Mammary epithelial cell (primary cell): ENCODE measurements at places on chromosomes 4 and X. TPM values are rescaled to one million over a fixed set of nuclear protein-coding genes. Genes with fewer than 3 reads are reported as not detected.
A peak's percentile ranks its signal among the peaks of the same experiment; 100 is the strongest.

GRCh38 chrX:134764202-134764785 lies 106.0 kb upstream of the PLAC1 start:
- DNase-seq, result peak; percentile 30

MAGEA10 gene
- not detected for polyA plus RNA-seq

VEGFC gene
- polyA plus RNA-seq, result 26.4 TPM

DNA sequence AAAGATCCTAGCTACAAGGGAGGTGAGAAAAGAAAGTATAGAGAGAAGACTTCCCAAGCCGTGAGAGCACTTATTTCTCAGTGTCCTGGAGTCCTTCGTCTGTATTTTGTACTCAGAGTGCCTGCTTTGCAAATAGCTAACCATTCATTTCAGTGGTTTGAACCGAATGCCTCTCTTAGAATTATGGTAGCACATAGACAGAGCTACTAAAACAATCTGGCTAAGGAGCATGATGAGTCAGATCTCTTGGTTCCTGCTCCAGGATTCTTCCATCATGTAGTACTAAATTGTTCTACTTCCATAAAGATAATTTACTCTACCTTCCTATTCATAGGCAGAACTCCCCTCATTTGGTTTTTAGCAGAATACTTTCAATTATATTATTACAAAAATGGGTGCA lies 946.6 kb downstream of the STIM2 start:
- no peak for DNase-seq

GRCh38 chrX:77493677-77494553 lies 46.7 kb downstream of the FGF16 start:
- peak; percentile 23 for DNase-seq

ADGRL3 gene
- 0.10 TPM for polyA plus RNA-seq

FAAH2 gene
- 0.23 TPM for polyA plus RNA-seq

- DNase-seq, result peak; percentile 52
Measured at GRCh38 chr4:77355731-77356130, 198.7 kb downstream of the CCNG2 start.

DNA sequence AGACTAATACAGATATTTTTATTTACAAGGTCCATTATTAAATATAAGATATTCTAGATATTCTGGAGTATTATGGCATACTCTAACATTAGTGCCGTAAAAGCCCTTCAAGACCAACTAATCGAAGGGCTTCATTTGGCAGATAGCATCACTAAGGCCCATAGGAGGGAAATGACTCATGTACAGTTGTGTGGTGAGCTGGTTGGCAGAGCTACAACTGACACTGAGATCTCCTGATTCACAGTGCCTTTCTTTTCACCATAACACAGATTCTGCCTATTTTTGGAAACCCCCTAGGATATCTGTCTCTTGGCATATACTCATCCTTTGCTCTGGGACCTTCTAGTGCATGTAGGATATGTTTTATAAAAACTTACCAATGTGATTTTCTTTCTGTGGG lies 201.7 kb upstream of the AFF2 start:
- DNase-seq, result peak; percentile 59

DNA sequence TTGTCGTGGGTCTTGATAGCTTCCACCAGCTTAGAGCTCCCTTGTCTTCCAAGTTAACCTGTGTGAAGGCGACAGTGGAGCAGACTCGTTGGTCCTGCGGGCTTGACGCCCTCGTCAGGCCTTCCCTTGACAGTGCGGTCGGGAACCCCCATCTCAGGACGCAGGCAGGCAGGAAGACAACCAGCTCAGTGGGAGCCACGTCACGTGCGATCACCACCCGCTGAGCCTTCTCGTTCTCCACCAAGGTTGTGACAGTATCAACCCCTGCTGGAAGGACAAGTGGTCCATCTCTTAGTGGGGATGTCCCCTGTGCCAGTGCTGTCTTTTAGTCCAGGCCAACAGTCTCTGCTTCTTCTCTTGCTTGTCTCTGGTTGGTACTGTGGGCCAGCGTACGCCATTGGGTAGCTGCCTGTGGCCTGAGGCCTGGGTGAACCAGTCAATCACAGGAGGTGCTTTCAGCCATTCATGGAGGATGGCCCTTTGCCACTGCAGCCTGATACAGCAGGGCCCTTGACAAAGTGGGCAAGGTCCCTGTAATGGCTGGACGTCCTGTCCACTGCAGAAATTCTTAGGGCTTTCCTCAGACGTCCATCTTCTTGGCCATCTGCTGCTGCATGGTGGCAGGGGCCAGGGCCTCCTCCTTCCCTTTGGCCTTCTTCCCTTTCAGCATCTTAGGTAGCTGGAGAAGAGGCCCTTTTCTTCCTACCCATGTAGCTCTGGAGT lies 31.4 kb downstream of the RGS12 start:
- DNase-seq, result no peak

- no peak for DNase-seq
Measured at GRCh38 chr4:100894339-100894870, 376.6 kb upstream of the EMCN start.

DNA sequence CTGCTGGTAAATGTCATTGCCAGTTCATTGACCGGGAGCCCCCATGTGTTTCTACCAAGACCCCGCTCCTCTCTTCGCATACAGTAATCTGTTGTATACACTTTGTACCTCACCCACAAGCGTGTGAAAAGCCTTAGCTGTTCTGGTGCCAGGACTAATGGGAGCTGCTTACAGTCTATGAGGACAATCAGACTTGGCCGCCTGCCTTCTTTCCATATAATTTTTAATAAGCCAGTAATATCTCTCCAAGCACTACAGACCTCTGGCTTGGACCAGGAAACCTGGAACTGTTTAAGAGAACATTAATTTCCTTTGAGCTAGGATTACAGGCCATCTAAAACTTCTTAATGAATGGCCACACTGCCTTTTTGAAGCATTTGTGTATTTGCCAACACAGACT lies 149.7 kb upstream of the MSX1 start:
- no peak for DNase-seq

DNA sequence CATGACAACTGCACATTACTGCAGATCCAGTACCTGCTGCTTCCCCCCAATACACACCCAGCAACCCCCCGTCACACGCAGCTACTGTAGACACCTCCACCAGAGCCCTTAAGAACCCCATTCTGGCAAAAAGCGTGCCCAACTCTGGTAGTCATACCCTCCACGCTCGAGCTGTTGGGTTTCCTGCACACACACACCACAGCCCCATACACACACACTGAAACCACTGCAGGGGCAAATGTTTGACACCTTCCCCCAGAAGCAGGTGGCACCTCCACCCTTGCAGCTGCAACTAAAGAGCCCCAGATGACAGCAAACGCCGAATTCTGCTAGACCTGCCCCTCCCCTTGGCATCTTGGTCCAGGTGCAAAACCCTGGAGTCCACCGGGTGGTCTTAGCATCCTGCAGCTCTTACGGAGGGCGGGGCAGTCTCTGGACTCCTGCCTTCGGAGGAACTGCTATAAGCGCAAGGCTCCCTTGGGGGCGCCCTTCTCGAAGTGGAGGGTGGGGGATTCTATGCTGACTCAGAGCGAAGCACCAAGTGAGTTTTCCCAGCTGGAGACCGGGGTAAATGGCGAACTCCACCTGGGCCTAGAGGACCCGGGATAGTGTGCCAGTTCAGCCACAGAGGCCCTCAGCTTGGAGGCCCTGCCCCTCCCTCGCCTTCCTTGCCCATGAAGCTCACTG lies 1.5 kb downstream of the FRMPD3 start:
- no peak for DNase-seq

DNA sequence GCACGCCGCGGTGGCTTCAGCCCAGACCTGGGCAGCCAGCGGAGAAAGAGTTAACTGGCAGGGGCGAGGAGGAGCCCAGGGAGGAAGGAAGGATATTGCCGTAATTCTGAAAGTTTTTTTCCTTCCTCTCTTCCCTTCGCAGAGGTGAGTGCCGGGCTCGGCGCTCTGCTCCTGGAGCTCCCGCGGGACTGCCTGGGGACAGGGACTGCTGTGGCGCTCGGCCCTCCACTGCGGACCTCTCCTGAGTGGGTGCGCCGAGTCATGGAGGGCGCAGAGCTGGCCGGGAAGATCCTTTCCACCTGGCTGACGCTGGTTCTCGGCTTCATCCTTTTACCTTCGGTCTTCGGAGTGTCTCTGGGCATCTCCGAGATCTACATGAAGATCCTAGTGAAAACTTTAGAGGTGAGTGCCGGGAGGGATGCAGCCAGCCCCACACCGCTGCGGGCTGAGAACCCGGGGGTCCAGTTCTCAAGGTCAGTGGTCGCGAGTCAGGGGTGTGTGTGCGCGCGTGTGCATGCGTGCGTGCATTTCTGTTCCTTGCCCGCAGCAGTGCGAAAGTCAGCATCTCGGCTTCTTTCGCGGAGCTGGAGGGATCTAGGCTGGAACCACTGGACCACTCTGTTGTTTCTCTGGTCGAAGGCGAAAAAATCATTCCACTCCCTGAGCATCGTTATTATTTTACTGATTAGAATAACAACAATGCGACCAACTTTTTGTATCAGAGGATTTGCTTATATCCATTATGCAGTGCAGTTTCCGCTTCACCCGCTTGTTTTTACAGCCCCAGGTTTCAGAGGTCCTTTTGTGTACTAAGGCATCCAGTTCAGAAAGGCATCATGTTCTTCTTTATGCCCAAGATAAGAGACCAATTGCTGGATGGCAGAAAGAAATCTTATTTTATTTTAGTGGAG lies 709 bp downstream of the GPAT3 start:
- DNase-seq, result no peak

TBC1D8B gene
- polyA plus RNA-seq, result 5.4 TPM
